RWPE2 (cell line): ENCODE measurements at places on chromosomes 4 and X.

DNA sequence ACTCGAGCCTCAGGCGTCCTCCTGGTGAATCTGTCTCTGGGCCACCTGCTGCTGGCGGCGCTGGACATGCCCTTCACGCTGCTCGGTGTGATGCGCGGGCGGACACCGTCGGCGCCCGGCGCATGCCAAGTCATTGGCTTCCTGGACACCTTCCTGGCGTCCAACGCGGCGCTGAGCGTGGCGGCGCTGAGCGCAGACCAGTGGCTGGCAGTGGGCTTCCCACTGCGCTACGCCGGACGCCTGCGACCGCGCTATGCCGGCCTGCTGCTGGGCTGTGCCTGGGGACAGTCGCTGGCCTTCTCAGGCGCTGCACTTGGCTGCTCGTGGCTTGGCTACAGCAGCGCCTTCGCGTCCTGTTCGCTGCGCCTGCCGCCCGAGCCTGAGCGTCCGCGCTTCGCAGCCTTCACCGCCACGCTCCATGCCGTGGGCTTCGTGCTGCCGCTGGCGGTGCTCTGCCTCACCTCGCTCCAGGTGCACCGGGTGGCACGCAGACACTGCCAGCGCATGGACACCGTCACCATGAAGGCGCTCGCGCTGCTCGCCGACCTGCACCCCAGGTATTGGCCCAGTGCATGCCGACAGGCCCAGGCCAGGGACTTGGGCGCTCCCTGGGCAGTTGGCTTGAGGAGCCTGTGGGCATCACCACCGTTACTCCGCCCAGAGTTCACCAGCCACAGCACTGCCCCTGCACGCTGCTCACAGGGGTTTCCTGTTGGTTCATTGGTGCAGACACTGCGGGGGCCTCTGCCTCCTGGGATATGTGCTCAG is 1.1 kb downstream of the GPR78 start:
- peak; percentile 49 for DNase-seq

DNA sequence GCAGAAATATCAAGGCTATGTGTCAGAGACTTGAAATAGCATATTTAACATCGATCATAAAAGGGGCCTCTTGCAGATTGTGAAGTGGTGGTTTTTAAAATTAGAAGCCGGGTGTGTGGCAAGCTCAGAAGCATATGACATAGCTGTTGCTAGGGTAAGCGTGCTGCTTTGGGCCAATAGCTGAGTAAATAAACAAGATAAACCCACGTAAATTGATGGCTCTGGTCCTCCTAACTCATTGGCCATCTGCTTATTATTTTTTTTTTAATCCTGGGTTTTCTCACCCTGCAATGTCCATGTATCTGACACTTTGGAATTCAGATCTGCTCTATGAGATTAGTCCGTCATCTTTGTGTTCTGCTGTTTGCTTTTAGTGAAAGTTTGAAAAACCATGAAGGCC is 32.6 kb upstream of the STOX2 start:
- DNase-seq: no peak

DNA sequence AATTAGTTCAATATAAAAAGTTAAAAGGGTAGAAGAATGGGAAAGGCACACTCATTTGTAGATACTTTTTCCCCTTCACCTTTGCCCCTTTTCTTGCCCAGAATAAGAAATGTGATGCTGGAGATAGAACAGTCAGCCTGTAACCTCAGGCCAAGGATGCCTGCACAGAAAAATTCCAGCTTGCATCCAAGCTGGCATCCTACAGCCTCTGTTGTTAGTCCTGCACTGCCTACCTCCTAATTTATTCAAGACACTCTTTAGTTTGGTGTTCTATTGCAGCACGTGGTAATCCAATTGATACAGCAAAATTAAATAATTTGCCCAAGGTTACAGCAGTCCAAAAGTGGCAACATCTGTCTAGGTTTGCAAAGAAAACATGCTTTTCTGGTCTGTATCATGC is 9.7 kb upstream of the USO1 start:
- no peak for DNase-seq

DNA sequence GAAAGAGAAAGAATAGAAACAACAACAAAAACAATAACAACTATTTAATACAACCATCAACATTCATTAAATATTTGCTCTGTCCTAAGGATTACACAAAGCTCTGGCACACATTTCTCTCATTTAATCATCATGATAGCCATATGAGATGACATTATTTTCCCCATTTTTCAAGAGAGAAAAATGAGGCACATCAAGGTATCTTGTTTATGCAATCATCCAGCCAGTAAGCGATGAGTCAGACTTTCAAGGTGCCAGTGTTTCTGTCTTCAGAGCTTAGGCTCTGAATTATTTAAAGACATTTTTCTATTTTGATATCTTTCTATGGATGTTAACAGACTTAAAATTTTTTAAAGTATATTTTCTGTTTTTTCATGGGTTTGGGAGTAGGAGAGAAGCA is 541.8 kb upstream of the SMIM31 start:
- DNase-seq: no peak

- no peak for DNase-seq
These were observed 177.7 kb upstream of the FSTL5 start for GRCh38 chr4:162341533-162341932.

GRCh38 chr4:145546175-145546915 is 64.7 kb downstream of the SMAD1 start:
- DNase-seq: no peak
